ENCODE measurements at places on chromosomes 13 and 19.

GRCh38 chr19:56504581-56504980, 3.1 kb upstream of the ZNF471 start:
- no peak for DNase-seq

DNA sequence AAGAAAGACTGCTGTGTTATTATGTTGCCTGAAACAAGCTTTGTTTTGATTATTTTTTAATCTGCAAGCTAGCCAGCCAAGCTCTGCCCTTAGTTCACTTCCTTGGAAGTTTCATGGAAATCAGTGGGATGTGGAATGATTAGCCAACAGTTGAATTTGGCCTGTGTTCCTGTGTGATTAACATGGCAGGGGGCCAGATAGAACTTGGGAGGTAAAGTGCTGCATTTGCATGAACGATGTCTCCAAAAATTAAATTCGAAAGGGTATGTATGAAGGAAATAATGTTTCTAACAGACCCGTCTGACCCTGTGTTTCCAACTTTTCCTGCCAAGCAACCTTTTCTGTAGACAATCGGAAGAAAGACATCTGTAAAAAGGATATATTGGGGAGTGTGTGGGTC, 32.2 kb downstream of the UFM1 start:
- no peak for DNase-seq

DNA sequence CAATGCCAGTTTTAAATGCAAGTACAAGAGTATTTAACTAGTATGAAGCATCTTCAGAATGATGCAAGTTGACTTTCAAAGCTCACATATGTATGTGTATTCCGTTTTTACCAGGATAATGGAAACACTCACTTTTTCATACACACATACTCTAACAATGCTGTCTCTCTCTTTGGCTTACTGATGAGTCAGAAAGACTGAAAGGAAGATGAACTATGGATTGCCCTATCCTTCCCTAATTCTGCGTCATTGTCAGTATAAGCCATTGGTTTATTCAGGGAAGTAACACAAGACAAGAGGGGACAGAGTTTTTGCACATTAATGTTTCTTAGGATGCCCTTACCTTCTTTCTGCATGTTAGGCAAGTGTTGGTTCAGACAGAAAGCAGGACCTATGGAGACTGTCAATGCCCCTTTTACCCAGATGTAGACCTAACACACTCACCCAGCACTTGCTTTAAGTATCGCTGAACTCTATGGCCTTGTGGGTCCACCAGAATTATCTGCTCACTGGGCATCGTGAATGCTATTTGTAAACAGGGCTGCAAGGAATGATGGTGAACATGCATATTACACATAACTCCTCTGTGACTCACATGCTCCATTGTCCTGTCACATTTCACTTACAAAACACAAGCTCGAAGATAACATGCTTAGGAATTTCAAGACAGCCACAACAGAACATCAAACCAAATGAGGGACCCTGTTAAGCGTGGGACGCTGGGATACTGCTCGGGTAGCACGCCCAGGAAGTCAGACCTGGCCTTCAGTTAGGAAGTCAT, 10.0 kb upstream of the OXGR1 start:
- no peak for DNase-seq

DNA sequence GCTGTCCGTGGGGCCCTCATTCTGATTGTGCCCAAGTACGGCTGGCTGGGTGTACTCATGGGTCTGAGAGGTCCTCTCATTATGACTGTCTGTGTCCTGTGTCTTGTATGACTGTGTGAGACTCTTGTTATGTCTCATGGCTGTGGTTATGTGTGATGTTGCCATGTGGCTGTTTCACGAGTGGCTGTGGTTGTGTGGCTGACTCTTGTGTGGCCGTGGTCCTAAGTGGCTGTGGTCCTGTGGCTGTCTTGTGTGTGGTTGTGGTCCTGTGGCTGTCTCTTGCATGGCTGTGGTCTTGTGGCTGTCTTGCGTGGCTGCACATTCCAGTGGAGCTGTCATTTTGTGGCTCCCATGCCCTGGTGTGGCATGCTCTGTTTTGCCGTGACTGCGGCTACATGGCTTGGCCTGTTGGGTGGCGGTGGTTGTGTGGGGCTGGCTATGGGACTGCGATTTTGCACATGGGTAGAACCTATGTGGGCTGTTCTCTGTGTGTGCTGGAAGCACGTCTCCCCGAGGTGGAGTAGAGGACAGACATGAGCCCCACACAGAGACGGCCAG, 2.5 kb downstream of the LYL1 start:
- DNase-seq: no peak

DNA sequence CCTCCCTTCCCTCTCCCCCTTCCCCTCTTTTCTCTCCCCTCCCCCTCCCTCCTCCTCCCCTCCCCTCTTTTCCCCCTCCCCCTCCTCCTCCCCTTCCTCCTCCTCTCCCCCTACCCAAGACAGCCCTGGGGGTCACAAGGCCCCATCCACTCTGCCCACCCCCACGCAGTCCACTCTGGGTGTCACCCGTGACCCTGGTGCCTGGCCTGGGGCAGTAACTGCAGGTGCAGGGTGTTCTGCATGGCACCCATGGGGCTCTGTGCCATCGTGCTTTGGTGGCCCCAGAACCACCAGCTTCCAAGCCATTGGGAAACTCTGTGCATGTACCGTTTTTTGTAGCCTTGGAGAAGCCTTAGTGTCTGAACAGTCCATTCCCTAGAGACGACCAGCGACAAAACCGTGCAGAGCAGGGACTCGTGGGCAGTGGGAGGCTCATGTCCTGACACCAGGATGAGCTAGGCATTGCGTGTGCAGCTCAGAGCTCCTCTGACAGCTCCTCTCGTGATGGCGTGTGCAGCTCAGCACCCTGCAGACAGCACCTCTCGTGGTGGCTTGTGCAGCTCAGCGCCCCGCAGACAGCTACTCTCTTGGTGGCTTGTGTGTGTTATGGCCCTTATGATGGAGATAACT, 43.7 kb upstream of the F7 start:
- no peak for DNase-seq

GRCh38 chr13:25214491-25215252, 42.6 kb upstream of the AMER2 start:
- no peak for DNase-seq

DNA sequence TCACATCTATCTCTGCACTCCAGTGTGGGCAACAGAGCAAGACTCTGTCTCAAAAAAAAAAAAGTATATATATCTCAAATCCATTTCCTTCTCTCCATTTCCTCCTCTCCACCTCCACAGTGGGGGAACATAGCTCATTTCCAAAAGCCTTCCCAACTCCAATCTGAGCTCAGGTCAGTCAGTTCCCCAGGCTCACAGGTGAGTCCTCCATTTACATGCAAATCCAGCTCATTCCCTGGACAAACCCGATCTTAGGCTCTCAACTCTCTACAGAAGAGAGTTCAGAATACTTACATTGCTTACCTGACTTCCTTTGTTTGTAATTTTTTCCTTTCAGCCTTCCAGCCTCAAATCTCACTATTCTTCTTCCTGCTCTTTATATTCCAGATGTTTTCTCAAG, 518.3 kb downstream of the GPC6 start:
- no peak for DNase-seq

DNA sequence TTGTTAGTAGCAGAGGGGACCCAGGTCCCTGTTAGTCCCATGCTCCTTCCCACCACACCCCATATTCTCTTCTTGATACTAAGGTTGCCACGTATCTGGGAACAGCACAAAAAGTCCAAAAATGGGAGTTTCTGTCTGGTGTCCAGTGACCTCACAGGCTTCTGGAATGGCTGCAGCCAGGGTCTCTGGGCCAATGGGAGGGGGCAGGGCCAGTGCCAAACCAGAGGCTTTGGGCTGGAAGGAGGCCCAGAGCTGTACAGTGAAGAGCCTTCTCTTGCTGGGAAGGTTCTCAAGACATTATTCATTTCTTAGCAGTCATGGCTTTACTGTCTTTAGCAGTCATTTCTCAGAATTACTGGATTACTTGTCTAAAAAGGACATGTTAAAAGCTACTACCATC, 119.2 kb downstream of the FRY start:
- no peak for DNase-seq

GRCh38 chr13:113561417-113562084, 23.0 kb upstream of the TFDP1 start:
- no peak for DNase-seq

- DNase-seq: no peak
Observed at GRCh38 chr13:103007427-103007762, 58.8 kb downstream of the SLC10A2 start.

DNA sequence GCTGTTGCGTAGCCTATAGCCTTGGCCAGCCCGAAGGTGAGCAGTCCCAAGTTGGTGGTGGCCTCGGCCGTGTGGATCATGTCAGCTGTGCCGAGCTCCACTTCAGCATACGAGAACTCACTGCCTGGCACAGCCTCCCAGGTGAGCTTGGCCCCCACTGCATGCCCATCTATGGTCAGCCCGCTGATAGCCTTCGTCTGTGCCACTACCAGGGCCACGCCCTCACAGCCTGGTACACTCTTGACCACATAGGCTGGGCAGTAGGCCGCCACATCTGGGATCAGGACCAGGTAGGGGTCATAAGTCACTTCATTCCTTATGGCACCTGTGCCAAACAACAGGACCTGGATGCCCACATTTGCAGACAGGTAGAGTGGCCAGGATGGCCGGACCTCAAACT, 7.4 kb downstream of the FCGBP start:
- no peak for DNase-seq

DNA sequence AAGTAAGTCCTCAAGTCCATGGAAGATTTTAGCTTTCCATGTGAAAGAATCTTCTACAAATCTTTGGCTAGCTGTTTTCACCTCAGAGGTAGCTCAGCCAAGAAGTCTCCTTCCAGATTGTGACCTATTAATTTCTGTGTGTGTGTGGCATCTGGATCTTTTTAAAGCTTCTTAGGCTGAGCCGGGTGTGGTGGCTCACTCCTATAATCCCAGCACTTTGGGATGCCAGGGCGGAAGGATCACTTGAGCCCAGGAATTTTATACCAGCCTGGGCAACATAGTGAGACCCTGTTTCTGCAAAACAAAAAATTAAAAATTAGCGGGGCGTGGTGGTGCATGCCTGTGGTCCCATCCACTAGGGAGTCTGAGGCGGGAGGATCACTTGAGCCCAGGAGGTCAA, 13.4 kb upstream of the SLC44A2 start:
- no peak for DNase-seq

DNA sequence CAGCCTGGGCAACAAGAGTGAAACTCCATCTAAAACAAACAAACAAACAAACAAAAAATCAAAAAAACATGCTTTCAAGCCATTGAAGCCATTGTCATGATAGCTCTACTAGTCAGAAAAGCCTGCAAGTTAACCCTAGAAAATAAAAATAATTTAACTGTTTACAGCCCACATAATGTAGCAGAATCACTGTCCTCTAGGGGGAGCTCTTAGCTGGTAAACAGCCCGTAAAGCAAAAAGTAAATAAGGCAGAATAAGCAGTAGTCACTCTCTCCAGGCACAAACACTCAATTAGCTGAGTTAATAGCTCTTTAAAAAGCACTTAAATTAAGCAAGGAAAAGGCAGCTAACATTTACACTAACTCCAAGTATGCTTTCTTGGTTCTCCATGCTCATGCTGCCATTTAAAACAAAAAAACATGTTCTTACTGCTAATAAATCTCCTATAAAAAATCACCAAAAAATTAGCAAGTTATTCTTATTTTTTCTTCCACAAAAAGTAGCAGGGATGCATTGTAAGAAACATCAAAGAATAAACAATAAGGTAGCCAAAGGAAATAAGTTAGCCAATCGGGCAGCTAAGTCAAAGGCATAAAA, 11.3 kb downstream of the LILRB4 start:
- peak; percentile 11 for DNase-seq

DNA sequence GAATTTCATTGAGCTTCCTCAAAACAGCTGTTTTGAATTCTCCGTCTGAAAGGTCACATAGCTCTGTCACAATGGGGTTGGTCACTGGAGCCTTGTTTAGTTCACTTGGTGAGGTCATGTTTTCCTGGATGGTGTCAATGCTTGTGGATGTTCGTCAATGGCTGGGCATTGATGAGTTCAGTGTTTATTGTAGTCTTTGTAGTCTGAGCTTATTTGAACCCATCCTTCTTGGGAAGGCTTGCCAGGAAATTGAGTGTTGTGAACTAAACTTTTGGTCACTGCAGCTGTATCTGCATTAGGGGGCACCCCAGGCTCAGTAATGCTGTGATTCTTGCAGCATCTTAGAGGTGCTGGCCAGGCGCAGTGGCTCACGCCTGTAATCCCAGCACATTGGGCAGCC, 22.0 kb downstream of the BLOC1S3 start:
- no peak for DNase-seq

DNA sequence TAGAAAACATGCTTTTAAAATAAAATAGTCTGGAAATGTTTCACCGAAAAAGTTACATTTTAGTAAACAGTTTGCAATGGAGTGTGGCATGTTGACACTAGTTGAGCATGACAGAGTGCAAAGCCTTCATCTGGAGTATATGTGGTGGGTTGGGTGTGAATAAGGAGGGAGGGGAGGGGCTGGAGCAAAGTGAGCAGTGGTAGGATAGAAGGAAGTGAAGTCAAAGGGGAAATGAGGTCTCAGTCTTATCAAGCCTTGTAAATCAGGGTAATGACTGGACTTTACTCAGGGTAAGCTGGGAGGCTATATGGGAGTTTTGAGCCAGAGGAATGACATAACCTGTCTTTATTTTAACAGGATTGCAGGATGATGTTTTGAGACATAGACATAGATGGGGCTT, 222.8 kb downstream of the PCDH20 start:
- no peak for DNase-seq

GRCh38 chr19:2261438-2262172, 5.4 kb upstream of the JSRP1 start:
- no peak for DNase-seq

- DNase-seq: no peak
Observed at GRCh38 chr19:38288123-38288855, 15.8 kb upstream of the C19orf33 start.

GRCh38 chr19:50516456-50516855, 2.7 kb upstream of the ASPDH start:
- no peak for DNase-seq

GRCh38 chr13:38483623-38484022, 134.0 kb downstream of the UFM1 start:
- no peak for DNase-seq

DNA sequence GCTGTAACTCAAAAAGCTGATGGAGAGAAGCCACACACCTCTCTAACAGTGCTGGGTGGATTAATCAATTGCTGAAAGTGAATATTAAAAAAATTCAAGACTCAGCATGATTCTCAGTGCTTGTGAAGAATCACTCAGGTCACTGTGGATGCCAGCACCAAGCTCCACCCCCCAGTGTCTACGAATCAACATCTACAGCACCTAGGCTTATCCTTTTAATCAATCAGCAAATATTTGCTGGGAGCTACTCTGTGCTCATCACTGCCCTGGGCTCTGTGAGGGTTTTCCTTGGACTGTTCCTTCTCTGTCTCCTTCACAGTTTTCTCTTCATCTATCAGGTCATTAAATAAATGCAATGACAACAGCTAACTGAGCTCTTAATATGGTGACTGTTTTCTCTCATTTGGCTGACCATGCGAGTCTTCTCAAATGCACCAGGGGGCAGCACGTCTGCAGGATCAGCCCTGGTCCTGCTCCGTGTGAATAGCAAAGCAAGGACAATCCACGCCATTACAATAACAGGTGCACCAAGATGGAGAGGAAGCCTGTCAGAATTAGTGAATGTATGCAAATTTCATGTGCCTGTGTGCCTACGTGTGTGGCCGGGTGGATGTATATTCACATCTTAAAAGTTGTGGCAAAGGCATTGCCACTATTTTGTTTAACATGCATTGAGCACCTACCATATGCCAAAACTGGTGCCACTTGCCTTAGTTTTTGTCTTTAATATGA, 14.6 kb upstream of the C13orf42 start:
- DNase-seq: peak; percentile 49

Data from NCI-H524 (cell line).